ENCODE measurements at places on chromosomes 2 and 18.

- no peak for ATAC-seq
Measured at GRCh38 chr2:23423873-23424680, 39.1 kb downstream of the KLHL29 start.

DNA sequence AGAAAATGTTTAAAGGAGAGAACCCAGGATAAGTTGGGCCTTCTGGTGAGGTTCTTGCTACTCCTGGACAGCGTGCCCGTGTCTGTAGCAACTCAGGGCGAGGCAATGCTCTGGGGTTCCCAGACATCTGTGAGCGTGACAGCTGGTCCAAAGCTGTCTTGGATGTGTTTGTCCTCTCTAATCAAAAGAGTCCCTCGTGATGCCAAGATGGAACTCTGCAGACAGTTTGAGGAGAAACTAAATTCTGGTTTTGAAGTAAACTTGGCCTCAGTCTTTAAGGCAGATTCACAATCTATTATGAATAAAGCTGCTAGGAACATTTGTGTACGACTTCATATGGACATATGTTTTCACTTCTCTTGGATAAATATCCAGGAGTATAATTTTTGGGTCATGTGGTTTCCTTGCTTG is 47.3 kb downstream of the TMEM17 start:
- no peak for ATAC-seq

- no peak for ATAC-seq
Measured at GRCh38 chr2:12543978-12544558, 172.7 kb upstream of the TRIB2 start.

DNA sequence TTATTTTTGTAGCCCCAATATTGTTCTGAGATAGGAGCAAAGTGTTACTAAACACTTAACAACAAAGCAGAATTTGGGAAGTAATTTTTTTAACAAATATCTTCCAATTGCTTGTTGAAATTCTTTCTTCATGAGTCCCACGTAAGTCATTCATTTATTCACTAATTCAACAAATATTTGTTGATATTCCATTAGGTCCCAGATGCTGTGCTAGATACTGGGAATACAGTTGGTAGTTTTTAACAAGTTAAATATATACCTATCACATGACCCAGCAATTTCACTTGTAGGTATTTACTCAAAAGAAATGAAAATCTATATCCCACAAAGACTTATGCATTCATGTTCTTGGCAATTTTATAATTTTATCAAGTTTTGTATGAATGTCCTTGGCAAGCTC is 7.0 kb upstream of the BBS5 start:
- no peak for ATAC-seq

DNA sequence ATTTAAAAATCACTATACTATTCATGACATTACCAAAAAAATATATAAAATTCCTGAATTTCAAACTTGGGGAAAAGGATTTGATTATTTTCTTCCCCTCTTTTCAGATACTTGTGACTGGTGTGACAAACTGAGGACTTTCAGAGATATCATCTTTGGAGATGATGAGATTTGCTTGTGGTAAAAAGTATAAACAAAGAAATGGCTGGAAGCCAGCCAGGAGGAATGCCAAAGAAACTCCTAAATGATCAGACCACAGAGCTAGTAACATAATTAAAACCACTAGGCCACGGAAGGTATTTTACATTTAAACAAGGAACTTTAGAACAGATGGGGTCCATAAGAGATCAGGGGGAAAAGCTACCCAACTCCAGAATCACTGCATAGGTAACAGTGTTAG is 58.7 kb downstream of the PIGN start:
- ATAC-seq = no peak

DNA sequence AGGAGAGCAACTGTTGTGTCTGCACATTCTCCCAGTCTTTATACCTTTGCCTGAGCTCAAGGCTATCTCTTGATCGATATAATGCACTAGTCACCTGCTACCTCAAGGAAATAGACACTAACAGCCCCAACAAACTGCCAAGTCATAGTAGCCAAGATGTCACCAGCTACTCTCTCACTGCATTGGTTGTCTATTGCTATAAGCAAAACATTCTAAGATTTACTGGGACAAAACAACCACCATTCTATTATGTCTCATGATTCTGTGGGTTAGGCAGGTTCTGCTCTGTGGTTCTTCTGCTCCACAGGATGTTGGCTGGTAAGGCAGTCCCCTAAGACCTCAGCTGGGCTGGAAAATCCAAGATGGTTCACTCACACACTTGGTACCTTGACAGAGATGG is 28.5 kb upstream of the MLPH start:
- no peak for ATAC-seq

DNA sequence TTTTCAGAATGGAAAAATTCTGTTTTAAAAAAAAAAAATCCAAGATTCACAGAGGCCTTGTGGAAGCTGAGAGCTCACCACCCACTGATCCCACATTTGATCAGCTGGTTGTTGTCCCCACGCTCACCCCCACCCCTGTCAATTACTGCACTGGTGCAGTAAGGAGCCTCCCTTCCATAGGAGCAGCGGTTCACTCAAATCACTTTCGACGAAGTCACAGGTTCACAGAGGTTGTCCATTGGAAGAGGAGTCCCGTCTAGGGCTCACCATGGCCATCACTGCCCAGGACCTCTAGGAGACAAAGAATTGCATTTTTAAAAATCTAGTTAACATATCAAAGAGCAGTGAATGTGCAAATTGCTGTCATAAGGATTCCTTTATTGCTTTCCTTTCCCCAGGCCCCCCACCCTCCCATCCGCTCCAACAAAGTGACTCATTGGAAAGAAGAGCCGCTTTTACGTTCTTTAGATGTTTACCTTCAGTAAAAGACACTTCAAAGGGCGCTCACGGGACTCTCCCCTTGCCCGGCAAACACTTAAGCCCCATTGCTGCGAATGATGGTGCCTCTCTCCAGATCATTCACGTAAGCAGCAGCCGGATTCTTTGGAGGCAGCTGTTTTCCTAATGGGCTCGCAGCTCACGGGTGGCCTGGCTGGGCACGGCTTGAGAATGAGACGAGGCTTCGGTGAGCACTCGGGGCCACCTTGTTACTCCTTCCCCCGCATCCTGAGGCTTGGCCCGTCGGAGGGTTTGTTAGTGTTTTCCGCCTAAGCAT is 165.5 kb upstream of the SALL3 start:
- ATAC-seq = no peak

- ATAC-seq = no peak
Measured at GRCh38 chr18:55466789-55467188, 121.2 kb downstream of the TCF4 start.

- ATAC-seq = no peak
Measured at GRCh38 chr2:106853631-106854030, 32.3 kb downstream of the ST6GAL2 start.

GRCh38 chr2:212480447-212480846 is 58.2 kb downstream of the ERBB4 start:
- no peak for ATAC-seq

Measured in motor neuron (in vitro differentiated cells).